ENCODE measurements at places on chromosomes 1 and 21.

- peak; percentile 71 for DNase-seq
These were observed 31.1 kb upstream of the SRP9 start for GRCh38 chr1:225746361-225747179.

DNA sequence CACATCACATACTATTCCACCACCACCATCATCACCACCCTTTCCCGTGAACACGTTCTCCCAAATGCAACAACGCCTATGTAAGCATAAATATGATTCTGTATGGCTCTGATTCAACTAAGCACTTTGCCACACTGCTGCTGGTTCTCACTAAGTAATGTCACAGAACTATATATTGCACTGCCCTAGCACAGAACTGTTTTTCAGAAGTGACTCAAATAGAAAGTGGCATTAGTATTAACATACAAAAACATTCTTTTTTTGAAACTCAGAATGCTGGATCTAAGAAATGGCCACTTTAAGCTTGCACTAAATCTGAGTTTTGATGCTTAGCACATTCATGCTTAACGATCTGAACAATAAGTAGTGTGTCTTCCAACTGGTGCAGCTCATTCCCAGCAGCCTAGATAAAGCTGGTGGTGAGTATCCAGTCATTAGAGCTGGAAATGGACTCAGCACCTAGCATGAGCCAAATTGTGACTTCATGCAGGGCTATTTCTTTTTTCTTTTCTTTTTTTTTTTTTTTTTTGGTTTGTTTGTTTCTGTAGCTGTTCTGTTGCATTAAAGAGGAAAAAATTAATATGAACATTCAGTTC, 46.2 kb upstream of the ZC3H11B start:
- DNase-seq, result no peak

DNA sequence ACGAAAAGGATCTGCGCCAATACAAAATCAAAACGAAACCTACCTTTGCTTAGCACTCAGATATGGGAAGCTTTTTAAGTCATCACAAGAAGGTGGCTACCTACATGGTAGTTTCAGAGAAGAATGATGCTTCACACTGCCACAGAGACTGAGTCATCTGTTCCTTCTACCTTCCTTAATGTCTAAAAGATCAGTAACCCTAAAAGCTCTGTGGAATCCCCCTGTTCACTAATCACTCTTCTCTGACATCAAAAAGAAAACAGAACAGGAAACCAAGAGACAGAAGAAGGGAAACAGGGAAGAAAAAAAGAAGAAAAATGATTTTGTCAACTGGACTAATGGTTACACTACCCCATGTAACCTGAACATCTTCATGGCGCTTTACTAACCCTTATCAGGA, 177.2 kb downstream of the SMYD3 start:
- DNase-seq, result no peak

DNA sequence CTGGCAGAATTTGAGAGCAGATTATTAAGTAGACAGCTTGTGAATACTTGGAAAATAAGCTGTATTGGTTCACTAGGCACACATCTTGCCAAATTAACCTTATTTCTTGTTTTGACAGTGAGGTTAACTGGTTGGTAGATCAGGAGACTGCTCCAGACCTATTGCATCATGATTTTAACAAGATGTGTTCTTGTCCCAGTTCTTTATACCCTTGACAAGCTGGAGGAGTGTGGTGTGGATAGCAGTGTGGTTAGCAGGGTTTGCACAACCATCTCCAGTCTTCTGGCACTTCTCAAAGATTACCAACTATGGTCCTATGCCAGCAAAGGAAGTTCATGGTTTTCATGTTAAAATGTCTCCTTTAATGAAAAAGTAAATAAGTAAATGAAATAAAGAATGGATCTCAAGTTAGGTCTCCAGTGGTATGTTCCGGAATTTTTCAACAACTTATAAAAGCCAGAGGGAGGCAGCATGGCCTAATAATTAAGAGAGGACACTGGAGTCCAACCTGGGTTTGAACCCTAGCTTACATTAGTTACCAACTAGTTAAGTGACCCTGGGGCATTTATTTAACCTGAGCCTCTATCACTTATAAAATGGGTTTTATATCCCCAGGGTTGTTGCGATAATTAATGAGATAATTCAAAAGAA, 34.1 kb downstream of the DDX20 start:
- DNase-seq, result no peak

GRCh38 chr1:221793439-221794078, 51.7 kb upstream of the DUSP10 start:
- DNase-seq, result no peak

Measured in iPS-NIHi11 (cell line).